ENCODE measurements at places on chromosomes 1 and 21. TPM values are rescaled to one million over a fixed set of nuclear protein-coding genes. Genes with fewer than 3 reads are reported as not detected.

LCE5A gene
- total RNA-seq: not detected

SNRPE gene
- 51.1 TPM for total RNA-seq

CLDN14 gene
- not detected for total RNA-seq

CFHR5 gene
- not detected for total RNA-seq

RHOU gene
- total RNA-seq: 10.8 TPM

BATF3 gene
- 7.9 TPM for total RNA-seq

DNASE2B gene
- total RNA-seq: not detected

CFAP107 gene
- not detected for total RNA-seq

ZNF683 gene
- total RNA-seq: not detected

CENPF gene
- 6.4 TPM for total RNA-seq

MIXL1 gene
- total RNA-seq: not detected

LRRC53 gene
- total RNA-seq: not detected

CTH gene
- total RNA-seq: 4.2 TPM

NUDT4B gene
- total RNA-seq: not detected

- no peak for DNase-seq
Measured at GRCh38 chr1:112712701-112713128, 2.4 kb downstream of the PPM1J start.

DNA sequence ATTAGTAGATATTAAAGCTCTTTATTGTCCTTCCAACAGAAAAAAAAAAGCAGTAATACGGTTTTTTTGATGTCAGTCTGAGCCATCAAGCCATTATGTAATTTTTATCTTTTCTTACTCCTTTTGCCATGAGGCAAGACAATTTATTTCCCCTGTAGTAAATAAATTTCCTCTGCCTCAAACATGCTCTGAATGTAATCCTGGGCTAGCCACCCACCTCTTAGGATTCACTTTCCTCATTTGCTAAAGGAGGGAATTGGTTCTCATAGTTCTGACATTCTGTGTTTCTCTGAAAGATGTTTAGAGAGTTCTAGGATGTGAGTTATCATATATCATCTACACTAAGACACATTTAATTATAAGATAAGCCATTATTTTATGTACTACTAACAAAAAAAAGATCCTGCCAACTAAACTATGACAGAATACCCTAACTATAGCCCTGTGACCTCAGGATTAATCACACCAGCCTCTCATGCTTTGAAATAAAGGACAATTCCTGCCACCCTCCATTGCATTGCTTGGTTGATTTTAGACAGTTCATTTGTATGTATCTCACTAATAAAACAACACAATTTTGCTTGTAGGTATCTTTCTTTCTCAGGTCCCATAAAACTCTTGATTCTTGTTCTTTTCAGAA, 34.0 kb upstream of the RAP1A start:
- no peak for DNase-seq

- DNase-seq: no peak
Measured at GRCh38 chr1:247146671-247147070, 25.1 kb downstream of the ZNF124 start.

- DNase-seq: no peak
Measured at GRCh38 chr1:151113877-151114276, 32.6 kb downstream of the SEMA6C start.

DNA sequence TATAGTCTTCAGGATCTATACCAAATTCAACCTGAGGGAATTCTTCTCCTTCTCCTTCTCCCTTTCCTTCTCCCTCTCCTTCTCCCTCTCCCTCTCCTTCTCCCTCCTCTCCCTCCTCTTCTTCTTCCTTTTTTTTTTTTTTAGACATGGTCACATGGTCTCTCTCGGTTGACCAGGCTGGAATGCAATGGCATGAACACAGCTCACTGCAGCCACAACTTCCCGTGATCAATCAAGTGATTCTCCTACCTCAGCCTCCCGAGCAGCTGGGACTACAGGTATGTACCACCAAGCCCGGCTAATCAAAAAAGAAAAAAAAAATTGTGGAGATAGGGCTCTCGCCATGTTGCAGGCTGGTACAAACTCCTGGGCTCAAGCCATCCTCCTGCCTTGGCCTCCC, 51.5 kb downstream of the DNAI4 start:
- no peak for DNase-seq

DNA sequence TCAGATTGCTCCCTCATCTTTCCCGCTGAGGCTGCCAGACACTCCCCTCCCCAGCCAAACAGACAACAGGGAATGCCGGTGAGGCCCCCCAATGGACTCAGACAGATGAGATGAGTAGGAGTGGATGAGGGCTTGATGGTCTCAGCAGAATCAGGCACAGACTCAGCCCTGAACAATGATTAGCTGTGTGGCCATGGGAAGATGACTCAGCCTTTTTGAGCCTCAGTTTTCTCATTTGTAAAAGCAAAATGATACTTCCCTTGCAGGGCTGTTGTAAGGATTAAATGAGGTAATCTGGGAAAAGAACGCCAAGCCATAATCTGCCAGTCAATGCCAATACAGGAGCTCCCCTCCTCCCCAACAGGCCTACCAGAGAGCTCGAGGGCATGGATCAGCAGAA, 12.4 kb downstream of the C1orf198 start:
- DNase-seq: no peak

DNA sequence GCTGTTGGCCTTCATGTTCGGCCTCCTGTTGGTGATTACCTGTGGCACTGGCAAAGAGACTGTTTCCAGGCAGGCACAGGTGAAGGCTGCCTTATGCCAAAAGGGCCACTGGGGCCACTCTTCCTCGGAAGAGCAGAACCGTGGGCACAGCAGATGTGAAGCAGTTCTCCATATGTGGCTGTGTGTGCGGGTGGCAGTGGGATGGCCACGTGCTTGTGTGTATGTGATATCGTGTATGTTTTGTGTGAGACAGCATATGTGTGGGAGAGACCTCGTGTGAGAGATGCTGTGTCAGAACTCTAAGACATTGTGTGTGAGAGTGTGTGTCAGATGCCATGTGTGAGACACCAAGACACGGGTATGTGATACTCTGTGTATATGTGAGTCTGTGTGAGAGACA, 53.4 kb upstream of the KDM4A start:
- DNase-seq: no peak

DNA sequence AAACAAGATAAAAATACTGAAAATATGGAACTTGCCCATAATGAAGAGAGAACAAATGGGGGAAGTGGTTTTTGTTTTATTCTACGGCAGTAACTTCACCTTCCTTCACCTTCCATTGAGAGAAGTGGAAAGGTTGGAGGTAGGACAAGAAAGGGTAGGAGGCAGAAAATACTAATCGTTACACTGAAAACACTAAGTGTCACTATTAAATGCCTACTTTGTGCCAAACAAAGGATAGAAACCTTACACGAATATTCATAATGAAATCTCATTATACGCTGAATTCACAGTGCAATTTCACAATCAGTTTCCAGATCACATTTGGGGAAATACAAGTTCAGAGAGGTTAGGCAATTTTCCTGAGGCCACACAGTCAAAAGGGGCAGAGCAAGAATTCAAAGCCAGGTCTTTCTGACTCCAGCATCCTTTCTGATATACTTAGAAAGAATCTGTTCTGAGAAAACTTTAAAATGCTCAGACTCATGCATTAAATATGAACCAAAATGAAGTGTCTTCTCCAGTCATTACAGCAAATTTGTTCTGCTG, 3.0 kb downstream of the TIAM1 start:
- DNase-seq: no peak

DNA sequence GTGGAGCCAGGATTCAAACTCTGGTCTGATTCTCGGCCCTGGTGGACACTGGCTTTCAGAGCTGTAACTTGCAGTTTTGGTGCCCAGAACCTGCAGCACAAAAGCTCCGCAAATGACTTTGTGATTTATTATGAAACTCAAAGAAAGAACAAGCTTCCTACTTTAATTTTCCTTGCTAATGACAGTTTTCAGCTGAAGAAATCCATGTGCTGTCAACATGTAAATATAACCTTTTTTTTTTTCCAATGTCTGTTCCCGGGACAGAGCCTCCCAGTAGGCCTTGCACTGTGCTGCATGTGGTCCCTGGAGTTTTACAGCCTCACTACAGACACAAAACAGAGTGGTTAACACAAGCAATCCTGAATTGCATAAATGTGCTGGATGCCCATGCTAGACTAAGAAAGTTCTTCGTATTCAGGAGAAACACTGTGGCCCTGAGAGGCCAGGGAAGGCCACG, 62.3 kb upstream of the ANGPTL1 start:
- DNase-seq: no peak

DNA sequence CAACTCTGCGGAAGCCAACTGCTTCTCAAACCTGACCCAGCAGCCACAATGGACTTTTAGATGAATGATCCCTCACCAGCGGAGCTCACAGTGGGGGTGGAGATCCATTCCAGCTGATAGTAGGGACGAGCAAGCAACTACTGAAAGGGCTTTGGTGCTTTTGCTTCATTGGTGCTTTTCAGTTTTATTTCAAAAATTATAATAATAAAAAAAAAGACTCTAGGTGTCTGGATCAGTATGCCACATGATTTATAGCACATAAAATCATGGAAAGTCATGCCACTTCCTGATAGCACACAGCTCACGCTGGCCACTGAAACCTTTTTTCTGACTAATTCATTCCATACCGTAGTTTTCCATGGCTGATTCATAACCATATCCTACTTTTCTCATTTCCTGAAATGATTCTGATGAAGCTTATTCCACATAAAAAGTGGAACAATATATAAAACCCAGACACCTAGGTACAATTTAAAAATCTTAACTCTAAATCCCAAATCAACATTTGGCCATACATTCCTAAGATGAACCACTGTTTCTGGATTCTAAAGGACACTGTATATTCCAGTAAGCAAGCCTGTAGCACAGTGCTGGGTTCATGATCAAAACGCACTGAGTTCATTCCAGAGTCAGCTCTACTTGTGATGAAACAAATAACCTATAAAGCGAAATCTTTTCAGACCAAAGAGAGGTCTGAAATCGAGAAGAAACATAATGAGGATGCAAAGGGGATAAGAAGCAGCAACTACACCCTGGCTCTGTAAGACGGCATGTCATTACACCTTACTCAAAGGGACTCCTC, 41.3 kb upstream of the KCNE1 start:
- DNase-seq: no peak

GRCh38 chr1:26991310-26992116, 2.0 kb upstream of the TRNP1 start:
- DNase-seq: no peak

DNA sequence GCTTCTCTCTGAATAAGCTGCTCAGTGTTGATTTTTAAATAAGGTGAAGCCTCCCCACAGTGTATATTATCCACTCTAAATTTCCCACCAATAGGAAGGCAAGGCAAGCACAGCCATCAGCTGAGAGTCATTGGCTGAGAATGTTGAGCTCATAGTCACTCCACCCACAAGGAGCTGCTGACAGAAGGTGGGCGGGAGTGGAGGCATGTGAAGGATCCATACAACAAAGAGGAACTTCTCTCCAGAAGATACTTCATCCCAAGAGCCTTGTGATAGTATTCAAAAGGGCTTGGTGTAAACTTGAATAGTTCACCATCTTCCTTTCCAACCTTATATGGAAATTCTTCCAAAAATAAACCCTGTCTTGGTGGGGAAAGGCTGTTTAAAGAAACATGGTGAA, 42.8 kb downstream of the SAMD13 start:
- DNase-seq: no peak

DNA sequence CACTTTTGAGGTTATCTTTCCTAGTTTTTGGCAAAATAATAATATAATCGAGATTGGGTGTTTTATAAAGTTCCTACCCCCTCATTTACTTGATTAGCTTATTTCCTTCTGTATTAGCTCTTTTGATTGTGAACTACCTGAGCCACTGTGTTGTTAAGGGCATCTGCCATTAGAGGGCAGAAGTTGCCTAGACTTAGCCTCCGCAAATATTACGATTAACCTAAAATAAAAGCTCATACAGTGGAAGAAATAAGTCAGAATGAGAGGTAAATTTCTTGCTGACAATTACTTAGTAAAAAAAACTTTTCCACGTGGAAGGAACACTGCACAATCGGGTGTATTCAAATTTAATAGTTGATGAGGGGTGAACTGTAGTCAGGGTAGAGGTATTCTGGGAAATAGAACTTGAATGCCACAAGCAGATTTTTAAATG, 2.3 kb downstream of the H3-3A start:
- no peak for DNase-seq

GRCh38 chr1:211333906-211334305, 7.3 kb downstream of the TRAF5 start:
- peak; percentile 44 for DNase-seq

DNA sequence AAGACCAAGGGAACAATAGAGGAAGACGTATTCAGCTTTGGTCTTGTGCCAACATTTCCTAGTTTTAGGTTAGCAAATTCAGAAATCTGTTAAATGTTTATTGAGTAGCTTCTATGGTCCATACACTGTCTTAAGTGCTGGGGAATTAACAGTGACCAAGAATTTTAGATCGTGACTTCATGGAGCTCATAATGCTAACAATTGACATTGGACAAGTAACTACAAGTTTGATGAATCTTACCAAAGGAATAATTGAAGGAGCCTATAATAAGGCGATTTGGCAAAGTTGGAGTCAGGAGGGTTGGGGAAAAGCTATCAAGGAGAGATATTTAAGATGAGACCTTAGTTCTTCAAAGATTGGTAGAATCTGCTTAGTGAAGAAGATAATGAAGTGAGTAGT, 1.4 kb upstream of the SLAMF9 start:
- no peak for DNase-seq

GRCh38 chr1:115454837-115455511, 116.9 kb upstream of the NGF start:
- DNase-seq: no peak

Data from vagina (tissue), 2 donors.